ENCODE measurements at places on chromosomes 3 and 15.
A peak's percentile ranks its signal among the peaks of the same experiment; 100 is the strongest.

DNA sequence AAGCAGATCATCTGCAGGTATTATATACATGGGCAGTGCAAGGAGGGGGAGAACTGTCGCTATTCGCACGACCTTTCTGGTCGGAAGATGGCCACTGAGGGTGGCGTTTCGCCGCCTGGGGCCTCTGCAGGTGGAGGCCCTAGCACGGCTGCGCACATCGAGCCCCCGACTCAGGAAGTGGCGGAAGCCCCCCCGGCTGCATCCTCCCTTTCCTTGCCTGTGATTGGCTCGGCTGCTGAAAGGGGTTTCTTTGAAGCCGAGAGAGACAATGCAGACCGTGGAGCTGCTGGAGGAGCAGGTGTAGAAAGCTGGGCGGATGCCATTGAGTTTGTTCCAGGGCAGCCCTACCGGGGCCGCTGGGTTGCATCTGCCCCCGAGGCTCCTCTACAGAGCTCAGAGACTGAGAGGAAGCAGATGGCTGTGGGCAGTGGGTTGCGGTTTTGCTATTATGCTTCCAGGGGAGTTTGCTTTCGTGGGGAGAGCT lies 639 bp downstream of the MKRN3 start:
- no peak for DNase-seq

GRCh38 chr3:140505876-140506275 lies 172.0 kb upstream of the TRIM42 start:
- DNase-seq, result no peak

DNA sequence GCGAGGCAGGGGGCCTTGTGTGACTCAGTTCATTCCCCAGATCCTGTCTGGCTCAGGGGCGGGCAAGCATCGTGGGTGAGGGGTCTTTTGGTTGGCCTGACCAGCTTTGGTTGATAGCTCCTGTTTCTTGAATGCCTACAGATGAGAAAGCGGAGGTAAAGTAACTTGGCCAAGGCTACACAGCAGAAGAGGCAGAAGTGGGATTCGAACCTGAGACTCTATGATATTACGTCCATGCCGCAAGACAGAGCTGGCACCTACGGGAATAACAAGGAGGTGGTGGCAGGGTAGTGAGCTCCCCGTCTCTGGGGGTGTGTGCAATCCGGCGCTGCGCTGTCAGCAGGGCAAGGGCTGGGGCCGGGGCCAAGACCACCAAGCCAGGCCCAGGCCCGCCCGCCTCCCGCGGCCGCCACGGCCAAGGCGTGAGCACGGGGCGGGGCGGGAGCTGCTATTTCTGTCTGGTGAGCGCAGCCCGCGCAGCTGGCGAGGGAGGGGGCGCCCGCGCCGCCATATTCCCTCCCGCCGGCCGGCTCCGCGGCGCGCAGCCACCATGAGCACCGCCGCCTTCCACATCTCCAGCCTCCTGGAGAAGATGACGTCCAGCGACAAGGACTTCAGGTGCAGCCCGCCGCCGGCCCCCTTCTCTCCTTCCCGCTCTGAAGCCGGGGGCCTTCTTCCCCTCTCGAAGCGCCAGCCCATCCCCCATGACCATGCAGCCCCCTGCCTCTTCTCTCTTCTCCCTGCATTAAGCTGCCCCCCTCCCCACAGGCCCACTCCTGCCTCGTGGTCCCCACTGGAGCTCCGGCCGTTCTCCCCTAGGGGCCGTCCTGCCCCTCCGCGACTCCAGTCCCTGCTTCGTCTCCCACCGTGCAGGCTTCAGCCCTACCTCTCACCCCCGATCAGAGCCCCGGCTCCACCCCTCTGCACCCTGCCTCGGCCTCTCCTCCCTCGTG lies at the start of gene CAND2:
CAND2 (plus strand) TSS at position 510 of the 953 bp plus-strand sequence; CDS start at position 551, 41 bp downstream.
- peak; percentile 75 for DNase-seq

DNA sequence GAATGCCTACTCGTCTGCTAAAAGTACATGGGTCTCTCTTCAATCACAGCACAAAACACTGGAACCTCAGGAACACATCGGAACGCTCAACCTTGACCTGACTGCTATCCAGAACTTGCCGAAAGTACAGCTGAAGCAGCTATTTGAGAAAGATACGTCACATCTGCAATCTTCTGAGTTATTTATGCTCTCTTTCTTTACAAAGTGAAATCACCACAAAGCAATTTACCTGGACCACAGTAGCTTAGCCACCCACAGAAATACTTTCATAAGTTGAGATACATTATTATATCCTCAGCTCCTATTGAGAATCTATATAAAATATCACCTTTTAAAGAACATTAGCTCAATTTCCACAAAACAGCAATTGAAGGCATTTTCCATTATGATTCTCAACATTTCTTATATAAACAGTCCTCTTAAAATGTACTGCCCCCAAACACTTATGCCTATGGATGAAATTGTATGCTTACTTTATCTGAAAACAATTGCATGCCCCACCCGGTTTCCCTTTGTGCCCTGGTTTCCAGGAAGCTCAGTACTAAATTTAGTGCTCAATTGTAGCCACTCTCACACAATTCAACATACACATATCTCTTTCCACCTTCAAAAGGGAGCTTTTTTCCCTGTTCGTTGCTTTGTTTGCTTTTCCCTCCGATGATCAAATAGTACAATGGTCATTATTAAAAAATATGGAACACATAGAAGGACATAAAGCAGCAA lies 31.8 kb downstream of the HEG1 start:
- no peak for DNase-seq

DNA sequence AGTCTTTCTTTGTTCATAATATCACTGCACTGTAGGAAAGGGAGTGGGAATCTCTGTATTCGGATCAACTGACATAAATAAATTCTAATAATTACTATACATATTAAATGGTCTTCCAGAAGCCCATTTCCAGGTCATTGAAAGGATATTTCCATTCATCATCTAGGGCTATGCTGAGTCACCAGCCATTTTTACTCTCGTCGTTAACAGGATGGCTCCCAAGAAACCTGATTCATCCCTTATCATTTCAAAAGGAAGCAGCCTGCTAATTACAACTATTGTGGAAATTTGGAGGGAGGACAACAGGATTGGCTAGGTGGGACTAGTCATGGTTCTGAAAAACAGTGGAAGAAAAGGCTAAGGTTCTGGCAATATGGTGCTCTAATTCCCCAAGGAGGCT lies 13.6 kb downstream of the GMNC start:
- no peak for DNase-seq

DNA sequence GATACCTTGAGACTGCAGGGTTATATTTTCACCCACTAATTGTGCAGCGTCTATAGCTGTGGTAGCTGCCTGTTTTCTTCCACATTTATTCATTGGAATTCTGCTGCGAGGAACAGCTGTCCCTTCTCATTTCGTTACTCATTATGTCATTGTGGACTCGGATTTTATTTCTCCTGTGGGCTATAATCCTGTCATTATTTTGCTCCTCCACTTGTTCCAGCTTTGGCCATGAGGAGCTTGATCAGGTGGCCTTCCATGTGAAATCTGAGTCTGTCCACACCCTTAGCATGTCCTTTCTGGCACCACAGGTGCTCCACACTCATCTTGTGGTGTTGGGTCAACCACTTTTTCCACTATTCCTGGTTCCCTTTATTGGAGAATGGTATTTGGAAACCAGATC lies 14.8 kb downstream of the LYSMD4 start:
- no peak for DNase-seq

GRCh38 chr3:113261626-113262303 lies 50.4 kb downstream of the BOC start:
- DNase-seq, result no peak

- DNase-seq, result peak; percentile 62
Measured at GRCh38 chr3:62586356-62586755, 213.0 kb upstream of the FEZF2 start.

GRCh38 chr3:109900783-109901182 lies 563.4 kb upstream of the DPPA4 start:
- no peak for DNase-seq

DNA sequence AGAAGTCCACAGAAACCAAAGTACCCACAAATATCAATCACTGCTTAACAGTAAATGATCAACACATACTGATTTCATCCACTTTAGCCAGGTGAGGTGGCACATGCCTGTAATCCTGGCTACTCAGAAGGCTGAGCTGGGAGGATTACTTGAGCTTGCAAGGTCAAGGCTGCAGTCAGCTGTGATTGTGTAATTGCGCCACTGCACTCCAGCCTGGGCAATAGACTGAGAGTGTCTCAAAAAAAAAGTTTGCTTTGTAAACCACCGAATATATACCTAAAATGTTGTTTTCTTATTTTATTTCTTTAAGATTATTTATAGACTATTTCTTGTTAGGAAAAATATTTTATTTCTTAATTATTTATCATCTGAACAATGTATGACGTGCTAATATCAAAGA lies 8.7 kb upstream of the ATP13A4 start:
- DNase-seq, result no peak

DNA sequence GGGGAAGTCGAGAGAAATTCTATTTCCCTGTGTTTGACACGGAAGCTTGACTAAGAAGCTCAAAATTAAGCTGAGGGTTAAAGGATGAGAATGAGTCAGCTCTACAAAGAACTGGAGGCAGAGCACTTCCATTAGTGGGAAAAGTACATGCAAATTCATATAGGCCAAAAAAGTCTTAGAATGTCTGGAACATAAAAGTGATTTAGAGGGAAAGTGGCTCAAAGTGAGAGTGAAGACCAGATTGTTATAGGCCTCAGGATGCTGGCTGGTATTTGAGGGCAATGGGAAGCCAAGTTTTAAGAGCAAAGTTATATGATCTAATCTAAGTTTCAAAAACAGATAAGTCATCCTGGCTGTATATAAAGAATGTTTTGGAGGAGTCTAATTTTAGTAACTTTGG lies 857.3 kb downstream of the NAALADL2 start:
- no peak for DNase-seq

GRCh38 chr3:190089711-190090110 lies 31.0 kb downstream of the P3H2 start:
- DNase-seq, result no peak

DNA sequence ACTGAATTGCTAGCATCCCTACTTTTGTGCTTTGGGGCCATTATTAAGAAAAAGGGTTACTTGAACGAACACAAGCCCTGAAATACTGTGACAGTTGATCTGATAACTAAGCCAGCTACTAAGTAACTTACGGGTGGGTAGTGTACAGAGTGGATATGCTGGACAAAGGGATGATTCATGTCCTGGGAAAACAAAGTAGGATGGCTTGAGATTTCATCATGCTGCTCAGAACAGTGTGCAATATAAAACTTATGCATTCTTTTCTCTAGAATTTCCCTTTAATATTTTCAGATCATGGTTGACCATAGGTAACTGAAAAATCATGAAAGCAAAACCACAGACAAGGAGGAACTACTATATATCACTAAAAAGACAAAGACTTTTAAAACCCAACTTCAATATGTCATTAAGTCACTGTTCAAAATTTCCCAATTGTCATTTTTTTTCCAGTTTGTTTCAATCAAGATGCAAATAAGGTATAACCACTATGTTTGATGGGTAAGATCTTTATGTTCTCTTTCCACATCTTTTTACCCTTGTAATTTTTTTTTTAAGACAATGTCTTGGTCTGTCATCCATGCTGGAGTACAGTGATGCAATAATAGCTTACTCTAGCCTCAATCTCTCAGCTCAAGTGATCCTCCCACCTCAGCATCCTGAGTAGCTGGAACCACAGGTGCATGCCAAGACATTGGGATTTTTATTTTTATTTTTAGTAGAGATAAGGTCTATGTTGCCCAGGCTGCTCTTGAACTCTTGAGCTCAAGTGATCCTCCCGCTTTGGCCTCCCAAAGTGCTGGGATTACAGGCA lies 67.7 kb downstream of the IFT80 start:
- DNase-seq, result peak; percentile 49

GRCh38 chr3:159751752-159752151 lies 236.9 kb upstream of the IL12A start:
- DNase-seq, result no peak

DNA sequence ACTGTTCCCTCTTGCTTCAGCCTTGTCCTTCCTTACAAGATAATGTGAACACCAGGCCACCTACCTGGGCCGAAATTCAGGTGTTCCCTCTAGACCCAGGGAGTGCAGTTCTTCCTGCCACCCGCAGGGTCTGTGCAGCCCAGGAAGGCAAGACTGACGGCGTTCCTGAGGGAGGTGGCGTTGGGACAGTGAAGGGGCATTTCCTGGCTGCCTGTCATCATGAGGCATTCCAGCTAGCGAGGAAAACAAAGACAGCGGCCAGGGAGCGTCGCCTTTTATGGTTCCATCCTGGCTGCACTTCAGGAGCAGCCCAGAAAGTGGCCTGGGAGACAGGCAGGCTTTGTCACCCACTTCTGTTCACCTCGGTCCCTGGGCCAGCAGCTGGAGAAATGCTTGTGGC lies 84.8 kb upstream of the WNT5A start:
- peak; percentile 26 for DNase-seq

GRCh38 chr3:37899101-37899707 lies 37.5 kb downstream of the CTDSPL start:
- DNase-seq, result no peak

GRCh38 chr15:33145447-33145846 lies 49.1 kb downstream of the FMN1 start:
- DNase-seq, result no peak

GRCh38 chr3:85376131-85376530 lies 417.3 kb downstream of the CADM2 start:
- no peak for DNase-seq

- no peak for DNase-seq
Measured at GRCh38 chr3:37540786-37541185, 320.9 kb upstream of the CTDSPL start.

- no peak for DNase-seq
Measured at GRCh38 chr3:24687671-24688070, 193.0 kb upstream of the THRB start.

DNA sequence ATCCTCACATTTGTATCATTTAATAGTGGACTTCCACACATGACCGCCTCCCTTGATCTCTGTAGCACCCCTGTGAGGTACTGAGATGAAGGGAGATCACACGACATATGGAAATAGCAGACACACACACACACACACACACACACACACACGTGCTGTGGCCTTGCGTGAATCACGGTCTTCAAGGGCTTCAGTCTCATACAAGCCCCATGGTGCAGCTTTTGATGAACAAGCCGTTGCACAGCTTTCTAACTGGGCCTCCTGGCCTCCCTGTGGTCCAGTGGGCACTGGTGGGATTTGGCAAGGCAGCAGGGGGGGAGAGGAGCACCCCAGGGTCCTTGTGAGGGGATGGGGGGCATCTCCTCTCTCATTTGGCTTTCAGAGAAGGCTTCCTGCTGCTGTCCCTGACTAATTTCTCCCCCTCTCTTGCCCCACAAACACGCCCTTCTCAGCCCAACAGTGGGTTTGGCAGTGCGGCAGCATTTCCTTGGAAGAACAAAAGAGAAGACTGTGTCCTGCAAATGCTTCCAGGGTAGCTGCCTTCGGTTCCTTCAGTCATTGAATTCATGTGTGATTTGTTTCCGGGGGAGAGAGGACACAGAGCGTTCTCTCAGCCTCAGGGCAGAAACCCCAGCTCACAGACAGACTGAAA lies 98.7 kb downstream of the SMAD6 start:
- DNase-seq, result peak; percentile 38

- DNase-seq, result no peak
Measured at GRCh38 chr3:32882603-32883025, 64.8 kb downstream of the TRIM71 start.

DNA sequence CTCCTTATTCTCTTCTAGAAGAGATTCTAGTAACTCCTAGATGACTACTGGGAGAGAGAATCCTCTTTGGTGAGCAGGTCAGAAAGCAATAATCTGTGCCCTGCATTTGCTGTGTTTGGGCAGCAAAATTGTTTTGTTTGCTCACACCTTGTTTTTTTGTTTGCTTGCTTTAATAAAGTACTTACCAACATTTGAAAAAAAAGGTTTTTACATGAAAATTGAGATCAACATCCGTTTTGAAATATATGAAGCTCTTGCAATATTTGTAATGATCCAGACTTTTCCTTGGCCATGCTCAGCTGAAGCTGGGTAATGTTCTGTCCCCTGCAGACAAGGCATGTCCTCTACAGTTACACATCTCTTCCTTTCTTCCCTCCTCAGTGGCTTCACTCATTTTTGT lies 62.2 kb downstream of the DIPK2A start:
- DNase-seq, result no peak
